Neural crest cell (in vitro differentiated cells): ENCODE measurements at places on chromosomes 11 and 22.

DNA sequence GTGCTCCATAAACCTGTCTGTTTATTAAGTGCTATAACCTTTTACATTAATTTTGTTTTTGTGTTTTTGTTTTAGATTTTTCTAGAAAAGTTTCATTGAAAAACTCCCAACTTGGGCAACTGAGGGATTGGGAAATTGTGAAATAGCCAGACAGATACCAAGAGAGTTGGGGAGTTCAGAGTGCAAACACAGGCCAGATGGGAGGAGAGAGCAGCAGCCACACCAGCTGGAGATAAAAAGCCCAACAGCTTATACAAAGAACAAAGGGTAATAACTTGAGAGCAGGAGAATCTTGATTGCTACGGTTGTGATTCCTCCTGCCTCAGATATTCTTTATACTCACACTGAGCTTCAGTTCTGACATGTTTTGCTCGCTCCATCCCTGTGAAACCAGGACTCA is 1642.2 kb downstream of the LRRC4C start:
- DNase-seq = no peak

- no peak for DNase-seq
Measured at GRCh38 chr11:122242731-122243130, 126.7 kb upstream of the BLID start.

- no peak for DNase-seq
Measured at GRCh38 chr11:92330114-92330513, 105.5 kb downstream of the FAT3 start.

GRCh38 chr11:22555881-22556280 is 69.7 kb downstream of the FANCF start:
- DNase-seq = no peak
